Liver (tissue), 10 donors: ENCODE measurements at places on chromosomes 12 and 14. TPM values are rescaled to one million over a fixed set of nuclear protein-coding genes. Genes with fewer than 3 reads are reported as not detected.

DNA sequence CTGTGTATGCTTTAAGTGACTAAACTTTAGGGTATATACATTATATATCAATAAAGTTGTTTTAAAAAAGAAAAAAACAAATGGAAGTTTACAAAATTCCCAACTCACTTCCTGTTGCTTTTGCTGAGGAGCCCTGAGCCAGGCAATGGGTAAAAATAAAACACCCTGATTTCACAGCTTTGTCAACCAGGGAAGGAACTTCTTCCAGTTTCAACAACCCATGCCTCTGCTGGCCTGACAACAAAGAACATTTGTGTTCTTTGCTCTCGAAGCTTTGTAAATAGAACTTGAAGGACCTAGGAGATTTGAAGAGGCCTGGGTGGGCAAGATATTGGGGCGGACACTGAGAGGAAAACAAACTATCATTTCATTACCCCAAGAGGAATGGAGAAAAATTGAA, 141.2 kb upstream of the NOS1 start:
- H3K27me3 ChIP-seq = no peaks in the 10 kb centered on the region
- no peaks in the 10 kb centered on the region for H3K36me3 ChIP-seq
- DNase-seq = no peak
- peaks cover 66% of the 10 kb centered on the region for H3K4me1 ChIP-seq
- peak overlapping the region; percentile 9 for H3K27ac ChIP-seq

DNA sequence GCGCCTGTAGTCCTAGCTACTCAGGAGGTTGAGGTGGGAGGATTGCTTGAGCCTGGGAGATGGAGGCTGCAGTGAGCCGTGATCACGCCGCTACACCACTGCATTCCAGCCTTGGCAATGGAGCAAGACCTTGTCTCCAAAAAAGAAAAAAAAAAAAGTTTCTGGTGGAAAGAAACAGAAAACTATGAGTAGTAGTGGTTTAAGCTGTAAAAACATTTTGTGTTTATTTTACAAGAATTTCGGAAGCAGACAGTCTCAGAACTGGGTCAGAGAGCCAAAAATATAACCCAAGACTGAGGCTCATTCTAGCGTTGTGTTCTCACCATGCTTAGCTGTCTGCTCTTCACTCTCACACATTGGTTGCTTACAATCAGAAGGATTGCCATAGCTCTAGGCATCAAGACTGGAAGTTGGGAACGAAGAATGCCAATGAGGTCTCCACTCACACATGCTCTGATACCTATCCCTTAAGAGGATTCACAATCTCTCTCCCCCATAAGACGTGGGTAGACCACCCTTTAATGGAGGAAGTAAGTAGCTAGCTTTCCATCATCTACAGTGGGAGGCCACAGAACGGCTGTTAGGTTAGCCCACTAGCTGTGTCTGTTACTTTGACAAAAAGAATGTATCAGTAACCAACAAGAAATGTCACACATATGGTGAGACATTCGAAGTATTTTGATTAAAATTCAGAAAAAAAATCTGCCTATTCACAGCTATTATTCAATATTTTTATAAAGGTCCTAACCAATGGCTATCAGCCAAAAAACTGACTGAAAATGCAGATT, 117.6 kb upstream of the RASSF8 start:
- H3K4me1 ChIP-seq = no peaks in the 10 kb centered on the region
- DNase-seq = no peak
- H3K36me3 ChIP-seq = no peaks in the 10 kb centered on the region
- H3K27ac ChIP-seq = no peak overlapping the region

- H3K4me1 ChIP-seq = peaks cover 25% of the 10 kb centered on the region
- DNase-seq = peak; percentile 74
- H3K27ac ChIP-seq = peak overlapping the region; percentile 82
- peaks cover 10% of the 10 kb centered on the region for H3K36me3 ChIP-seq
These were observed 706 bp upstream of the PEX5 start for GRCh38 chr12:7188562-7189397.

Gene GRIN2B
- total RNA-seq = under 0.01 TPM
